ENCODE measurements at places on chromosomes 5 and 9.

DNA sequence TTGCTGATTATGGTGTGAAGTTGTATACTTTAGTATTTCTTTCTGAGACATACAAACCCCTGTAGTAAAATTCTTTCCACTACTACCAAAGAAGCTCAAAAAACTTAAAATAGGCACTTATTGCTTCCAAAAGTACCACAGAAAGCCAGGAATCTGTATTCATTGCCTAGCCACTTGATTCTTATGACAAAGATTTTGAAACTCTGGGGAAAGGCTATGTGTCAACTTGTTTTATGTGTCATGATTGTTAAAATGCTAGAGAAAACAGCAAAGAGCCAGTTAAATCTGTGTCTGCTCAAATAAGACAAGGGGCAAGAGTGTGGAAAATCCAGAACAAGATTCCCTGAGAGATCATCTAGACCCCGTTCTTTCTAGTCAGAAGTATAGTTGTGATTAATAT is 6.0 kb downstream of the KIF2A start:
- DNase-seq = no peak

DNA sequence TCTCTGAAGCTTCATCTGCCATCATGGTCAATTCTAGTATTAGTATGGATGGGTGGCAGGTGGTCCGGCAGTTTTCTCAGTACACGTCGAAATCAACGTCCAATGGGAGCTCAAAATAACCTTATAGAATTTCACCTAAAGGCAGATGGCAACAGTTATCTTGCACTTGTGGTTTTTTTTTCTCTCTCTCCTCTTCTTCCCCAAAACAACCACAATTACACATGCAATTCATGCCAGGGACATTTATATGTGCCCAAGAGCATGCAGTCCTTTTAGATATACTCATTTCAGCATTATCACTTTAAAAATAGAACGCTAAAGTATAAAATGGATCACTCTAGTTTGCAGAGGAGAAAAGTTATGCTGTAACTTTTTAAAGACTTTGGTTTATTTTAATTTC is 1428.9 kb upstream of the WWC1 start:
- no peak for DNase-seq

DNA sequence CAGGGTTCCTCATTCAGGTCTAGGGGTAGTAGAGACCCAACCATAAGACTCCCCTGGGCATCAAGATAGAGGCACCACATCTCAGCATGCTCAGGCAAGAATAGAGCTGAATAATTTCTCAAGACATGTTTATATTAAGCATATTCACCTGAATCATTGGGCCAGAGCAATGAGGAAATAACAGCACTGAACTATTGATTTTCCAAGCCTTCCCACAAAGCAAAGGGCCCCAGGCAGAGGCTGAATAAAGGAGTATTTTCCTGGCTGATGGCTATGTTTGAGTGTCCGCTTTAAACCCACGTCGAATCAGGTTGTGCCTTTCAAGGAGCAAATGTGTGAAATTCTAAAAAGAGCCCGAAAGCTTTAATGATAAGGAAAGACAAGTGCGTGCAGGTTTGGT is 129.2 kb downstream of the HSD17B3 start:
- DNase-seq = no peak

DNA sequence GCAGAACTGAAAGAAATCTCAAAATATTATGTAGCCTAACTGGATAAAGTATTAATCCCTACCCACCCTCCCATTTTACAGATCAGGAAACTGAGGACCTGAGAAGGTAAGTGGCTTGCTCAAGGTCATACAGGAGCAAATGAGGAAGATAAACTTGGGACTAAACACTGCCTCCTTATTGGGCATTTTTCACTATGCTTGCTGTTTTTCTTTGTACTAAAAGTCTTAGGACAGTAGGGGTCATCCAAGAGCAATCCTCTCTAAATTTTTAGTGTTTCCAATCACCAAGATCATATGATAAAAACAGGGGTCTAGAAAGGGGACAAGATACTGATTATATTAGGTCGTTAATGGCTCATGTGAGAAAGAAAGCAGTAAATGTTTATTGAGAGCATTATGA is 80.8 kb downstream of the RORB start:
- no peak for DNase-seq

DNA sequence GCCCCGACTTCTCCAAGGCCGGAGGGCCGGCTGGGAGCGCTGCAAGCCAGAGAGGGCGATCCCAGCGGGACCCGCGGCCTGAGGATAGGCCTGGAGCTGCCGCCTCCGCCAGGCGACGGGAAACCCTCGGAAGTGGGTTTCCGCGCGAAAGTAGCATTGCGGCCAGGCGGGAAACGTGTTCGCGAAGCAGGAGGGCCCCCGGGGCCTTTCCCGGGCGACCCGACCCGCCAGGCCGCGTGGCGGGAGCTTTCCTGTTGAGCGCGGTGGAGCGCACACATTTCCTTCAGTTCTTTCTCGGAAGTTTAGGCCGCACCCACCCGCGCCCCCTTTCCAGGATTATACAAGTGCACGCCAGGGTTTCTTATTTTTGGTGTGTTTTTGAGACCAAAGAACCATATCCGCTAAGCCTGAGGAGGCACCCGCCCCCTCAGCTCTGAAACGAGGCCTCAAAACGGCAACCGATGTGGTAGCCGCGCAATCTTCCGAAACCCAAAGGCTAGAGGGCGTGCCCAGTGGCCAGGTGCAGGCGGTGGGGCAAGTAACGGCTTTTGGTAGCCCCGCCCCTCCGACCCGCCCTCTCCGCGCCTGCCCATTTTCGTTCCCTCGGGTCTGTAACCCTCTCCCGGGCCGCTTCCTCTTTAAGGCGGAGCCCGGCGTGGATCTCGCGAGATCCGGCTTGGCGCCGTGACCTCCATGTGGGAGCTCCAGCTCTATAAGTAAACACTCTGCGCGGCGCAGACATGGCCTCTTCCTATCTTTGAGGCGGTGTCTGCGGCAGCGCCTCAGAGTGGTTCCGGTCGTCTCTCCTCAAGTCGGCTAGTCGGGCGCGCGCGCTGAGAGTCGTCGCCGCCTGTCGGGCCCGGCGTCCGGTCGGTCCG is at the start of gene UHRF2:
UHRF2 (plus strand) TSS at position 713 of the 878 bp plus-strand sequence. CDS start 292 bp downstream, outside the sequence.
- DNase-seq = peak; percentile 99

GRCh38 chr5:126676195-126676624 is 75.5 kb downstream of the PHAX start:
- peak; percentile 40 for DNase-seq

DNA sequence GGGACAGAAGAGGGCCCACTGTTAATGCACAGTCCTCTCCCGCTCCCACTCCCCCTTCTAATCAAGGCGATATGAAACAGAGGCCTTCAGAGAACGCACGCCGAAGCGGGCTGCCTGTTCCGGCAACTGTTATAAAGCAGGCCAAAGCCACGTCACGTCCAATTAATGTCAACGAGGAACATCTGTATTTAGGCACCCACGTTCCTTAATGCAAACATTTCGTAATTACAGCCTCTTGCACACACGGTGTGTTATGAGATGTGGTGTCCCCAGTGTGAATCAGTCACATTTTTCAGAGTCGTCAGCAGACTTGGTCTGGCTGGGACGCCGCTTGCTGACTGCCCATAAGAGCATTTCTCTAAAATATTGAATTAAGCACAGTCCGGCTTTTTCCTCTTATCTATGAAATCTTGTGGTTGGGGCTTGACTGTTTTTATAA is 339.0 kb downstream of the NSG2 start:
- DNase-seq = no peak

GRCh38 chr5:138944527-138945322 is 69.6 kb upstream of the LRRTM2 start:
- no peak for DNase-seq

- no peak for DNase-seq
These were observed 61.6 kb downstream of the IPPK start for GRCh38 chr9:92608241-92608908.

DNA sequence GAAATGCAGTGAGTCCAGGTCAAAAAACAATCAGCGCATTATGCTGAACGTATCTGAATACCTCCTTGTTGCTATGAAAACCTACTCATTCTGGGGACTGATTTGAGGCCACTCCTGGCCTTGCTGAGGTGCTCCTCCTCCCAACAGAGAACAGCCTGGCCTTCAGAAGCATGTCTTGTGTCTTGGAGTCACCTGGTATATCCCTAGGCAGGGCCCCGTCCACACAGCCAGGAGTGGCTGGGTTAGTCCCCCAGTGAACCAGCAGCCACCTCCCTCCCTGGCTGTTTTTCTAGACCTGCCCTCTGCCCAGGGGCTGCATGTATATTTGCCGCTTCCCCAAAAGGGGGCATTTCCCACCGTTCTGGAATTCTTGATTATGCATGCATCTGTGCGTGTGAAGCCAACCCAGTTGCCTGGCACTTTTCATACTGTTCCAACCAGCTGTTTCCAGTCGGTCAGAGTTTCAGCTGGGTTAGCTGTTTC is 99.2 kb upstream of the SPATA31C2 start:
- DNase-seq = no peak

DNA sequence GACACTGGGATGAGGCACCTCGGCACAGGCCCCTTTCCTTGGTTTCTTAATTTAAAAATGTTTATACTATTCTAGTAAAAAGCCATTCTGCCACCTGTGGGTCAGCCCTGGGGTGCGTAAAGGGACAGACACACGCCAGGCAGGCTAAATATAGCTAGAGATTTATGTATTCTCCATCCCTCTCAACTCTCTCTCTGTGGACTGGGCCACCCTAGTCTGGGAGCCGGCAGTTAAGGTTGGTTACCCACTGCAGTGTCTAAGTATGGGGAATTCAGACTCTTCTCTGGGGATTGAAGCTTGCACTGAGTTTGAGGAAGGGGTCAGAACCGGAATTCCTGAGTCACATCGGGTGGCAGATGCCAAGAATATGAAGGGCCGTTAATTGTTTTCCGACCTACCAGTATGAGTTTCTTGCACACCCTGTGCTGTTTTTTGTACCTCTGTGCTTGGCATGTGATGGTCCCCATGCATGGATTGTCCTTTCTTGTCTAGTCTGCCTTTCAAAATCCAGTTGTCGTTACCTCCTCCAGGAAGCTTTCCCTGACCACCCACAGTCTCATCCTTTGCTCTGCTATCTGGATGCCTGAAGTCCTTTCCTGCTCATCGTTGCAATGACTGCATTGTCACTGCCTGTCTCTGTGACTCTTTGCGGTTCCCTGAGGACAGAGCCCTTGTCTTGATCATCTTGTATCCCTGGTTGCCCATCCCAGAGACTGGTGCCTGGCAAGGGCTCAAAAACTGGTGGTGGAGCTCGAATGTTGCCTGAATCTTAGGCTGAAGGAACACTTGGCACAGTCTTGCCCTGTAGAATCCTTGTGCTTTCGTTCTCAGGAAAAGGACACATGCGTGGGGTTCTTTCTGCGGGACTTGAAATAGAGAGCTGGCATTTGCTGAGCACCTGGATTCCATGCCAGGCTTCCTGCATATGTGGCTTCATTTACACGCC is 2.1 kb downstream of the NEURL1B start:
- DNase-seq = no peak

DNA sequence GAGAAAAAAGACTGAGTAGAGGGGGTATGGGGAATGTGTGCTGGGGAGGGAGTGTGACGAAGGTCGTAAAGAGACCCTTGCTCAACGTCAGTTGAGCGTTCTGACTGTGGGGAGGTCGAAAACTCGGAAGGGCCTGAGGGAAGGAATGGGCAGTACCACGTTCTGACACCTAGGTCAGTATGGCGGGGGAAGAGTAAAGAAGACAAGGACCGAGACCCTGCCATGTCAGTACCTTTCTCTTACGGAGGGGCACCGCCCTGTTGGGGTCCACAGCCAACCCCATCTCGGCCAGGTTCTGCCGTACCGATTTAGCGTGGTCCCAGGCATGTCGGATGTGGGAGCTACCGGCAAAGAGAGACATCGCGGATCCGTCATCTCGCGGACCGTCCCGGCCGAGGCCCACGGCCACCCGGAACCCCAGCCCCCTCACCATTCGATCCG is 375 bp downstream of the NOP16 start:
- no peak for DNase-seq

GRCh38 chr5:17221843-17222636 is 4.6 kb downstream of the BASP1 start:
- DNase-seq = no peak

DNA sequence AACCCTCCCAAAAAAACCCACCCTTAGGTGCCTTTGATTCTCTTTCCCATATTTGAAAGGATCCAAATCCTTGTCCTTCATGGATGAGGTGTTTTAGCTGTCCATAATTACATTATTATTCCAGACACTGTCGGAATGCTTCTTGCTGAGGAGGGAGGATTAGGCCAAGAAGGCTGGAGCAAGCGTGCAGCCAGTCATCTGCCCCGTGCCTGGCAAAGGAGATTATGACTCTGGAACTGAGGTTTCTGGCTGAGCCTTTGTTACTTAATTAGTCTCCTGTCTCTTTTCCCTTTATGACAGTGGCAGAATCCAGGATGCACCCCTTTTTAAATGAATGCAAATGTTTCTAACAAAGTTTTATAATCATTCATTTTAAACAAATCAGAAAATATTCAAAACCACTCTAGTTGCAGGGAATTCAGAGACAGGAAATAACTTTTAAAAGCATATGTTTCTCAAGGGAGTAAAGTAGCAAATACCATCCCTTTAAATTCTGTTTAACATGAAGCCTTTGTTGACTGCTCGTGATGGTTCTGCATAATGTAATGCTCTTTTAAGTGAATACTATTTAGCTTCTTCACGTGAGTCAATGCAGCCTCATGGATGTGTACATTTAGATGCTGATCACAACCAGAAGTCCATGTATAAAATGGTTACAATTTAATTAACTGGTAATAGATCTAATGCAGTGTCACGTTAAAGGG is 69.8 kb downstream of the GALNT10 start:
- no peak for DNase-seq

- DNase-seq = no peak
These were observed 389.1 kb downstream of the ENC1 start for GRCh38 chr5:74251141-74252035.

- DNase-seq = no peak
These were observed 194.3 kb downstream of the ARHGEF28 start for GRCh38 chr5:73820326-73820725.

- no peak for DNase-seq
These were observed 27.9 kb downstream of the AFAP1L1 start for GRCh38 chr5:149299451-149300054.

GRCh38 chr5:99081711-99082110 is 152.9 kb upstream of the CHD1 start:
- no peak for DNase-seq

DNA sequence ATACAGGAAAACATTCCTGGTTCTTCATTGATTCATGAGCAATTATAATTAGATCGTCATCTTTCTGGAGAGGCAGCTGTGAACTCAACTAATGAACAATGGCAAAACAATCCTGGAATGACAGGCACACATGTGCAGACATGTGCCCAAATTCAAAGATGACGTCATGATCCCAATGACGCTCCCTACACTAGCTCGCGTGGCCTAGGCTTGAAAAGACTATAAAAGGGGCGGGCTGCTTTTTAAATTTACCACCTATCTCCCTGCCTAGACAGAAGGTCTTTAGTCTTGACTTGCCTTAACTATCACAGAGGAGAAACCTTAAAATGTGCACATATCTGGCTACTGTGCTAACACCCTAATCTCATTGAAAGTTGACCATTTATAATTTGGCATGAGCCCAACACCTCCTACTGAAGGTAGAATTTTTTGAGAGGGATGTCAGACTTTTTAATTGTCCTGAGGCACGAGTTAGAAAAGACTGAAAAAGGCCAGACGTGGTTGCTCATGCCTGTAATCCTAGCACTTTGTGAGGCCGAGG is 88.2 kb downstream of the PRRT1B start:
- no peak for DNase-seq

- DNase-seq = no peak
These were observed 178.5 kb upstream of the PHYKPL start for GRCh38 chr5:178411083-178411482.

GRCh38 chr5:16493261-16493660 is 27.7 kb upstream of the ZNF622 start:
- DNase-seq = no peak

- DNase-seq = no peak
These were observed 38.1 kb downstream of the SEMA6A start for GRCh38 chr5:116536316-116537083.

GRCh38 chr9:70411121-70411929 is 3.1 kb downstream of the KLF9 start:
- peak; percentile 52 for DNase-seq
